NCI-H187 treated with DMSO at 0.1 percent for 48 hours (cell line): ENCODE measurements at places on chromosomes 16 and 17.
A peak's percentile ranks its signal among the peaks of the same experiment; 100 is the strongest.

DNA sequence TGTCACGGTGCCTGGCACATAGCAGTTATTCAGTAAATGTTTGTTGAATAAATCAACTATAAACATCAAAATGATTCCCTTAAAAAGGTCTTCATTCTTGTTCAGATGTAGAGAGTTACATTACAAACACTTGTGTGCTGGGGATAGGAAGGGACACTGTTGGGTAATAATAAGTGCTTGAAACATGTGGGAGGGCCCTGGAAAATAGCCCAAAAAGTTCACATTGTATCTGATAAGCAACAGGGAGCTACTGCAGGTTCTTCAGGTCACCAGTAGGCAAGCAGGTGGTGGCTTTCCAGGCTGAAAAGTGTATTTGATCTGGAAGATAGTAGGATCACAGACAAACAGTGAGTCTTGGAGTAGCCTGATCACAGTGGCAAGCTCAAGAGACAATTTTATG, 19.0 kb upstream of the ZNF652 start:
- DNase-seq: no peak

- no peak for DNase-seq
These were observed 20.9 kb downstream of the METRNL start for GRCh38 chr17:83100220-83100852.

- no peak for DNase-seq
These were observed 16.8 kb downstream of the TCF25 start for GRCh38 chr16:89890200-89890599.

- no peak for DNase-seq
These were observed 2.8 kb downstream of the HAGH start for GRCh38 chr16:1823821-1824220.

- no peak for DNase-seq
These were observed 49.9 kb downstream of the NLRC5 start for GRCh38 chr16:57039148-57039812.

- no peak for DNase-seq
These were observed 87.2 kb downstream of the CYB561 start for GRCh38 chr17:63358956-63359355.

GRCh38 chr17:8156246-8156992, 4.2 kb upstream of the PER1 start:
- DNase-seq: peak; percentile 89

GRCh38 chr16:79597277-79598062, 3.1 kb downstream of the MAF start:
- no peak for DNase-seq

GRCh38 chr16:20904507-20905081, 4.0 kb downstream of the LYRM1 start:
- no peak for DNase-seq

DNA sequence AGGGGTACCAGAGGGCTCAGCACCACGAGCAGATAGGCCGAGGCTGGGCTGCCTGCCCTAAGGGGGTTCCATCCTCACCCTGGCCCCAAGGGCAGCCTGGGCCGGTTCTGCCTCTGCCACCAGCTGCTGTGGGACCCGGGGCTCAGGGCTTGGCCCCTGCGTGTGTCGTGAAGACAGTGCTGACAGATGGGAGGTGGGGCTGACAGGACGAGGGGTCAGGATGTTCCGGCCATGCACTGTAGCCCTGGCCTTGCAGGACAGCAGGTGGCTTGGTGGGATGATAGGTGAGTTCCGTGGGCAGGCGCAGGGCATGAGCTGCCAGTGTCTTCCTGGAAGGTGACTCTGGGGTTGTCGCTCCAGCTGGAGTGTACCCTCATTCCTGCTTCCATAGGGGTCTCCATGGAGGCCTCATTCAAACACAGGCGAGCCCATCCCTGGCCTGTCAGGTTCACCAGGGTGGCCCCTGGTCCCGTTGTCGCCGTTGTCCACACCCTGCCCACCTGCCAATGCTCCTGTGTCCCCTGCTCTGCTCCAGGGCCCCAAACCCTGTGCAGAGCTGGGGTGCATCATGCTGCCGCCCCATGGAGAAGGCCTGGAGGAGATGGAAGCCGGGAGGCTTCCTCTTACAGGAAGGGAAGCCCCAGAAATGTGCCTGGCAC, 57.2 kb downstream of the WDR45B start:
- DNase-seq: no peak

DNA sequence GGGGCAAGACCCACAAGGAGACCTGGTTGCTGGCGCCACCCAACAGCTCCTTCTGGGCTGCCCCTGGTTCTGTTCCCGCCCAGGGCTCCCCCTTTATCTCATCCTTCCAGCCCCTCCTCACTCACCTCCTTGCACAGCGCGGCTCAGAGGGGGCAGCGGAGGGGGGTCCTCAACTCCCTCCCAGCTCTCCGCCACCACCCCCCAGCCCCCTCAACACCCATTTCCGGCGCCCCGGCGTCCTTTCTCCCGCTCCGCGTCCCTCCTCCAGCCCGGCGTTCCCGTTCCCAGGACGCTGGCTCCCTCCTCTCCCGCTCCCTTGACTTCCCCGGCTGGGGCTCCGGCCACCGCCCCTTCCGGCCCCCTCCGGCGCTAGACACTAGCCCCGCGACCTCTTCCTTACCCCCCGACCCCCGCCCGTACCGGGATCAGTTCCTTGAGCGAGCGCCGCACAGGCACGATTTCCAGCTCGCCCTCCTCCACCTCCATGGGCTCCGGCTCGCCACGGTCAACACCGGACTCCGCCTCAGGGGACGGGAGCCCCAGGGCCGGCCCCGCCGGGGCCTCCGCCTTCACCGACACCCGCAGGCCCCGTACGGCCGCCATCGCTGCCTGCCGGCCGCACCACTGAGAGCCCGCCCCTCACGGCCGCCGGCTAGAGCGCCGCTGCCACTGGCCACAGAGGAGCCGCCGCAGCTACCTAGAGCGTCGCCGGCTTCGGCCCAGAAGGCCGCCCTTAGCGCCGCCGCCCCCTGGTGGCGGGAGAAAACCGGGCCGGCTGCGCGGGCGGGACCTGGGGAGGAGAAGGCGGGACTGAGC, at the start of gene NCBP3:
TSS of gene NCBP3 (minus strand) at position 626 of the 816 bp plus-strand sequence. CDS start at position 603, 23 bp downstream.
- DNase-seq: no peak

DNA sequence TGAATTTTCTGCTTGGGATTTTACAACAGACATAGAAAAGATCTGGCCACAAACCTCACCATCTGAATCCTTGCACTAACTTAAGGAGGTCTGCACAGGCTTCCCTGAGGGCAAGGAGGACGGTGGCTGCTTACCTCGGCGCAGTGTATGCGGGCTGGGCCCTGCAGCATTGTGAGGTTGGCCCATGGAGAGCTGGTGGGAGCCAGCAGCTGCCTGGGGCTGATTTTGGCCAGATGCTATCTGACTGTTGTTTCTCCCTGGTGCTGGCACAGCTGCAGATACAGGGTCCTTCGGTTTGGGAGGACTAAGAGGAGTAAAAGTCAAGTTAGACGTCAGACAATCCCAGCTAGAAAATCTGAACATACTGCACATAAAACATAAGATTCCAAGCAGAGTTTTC, 79.8 kb downstream of the ARHGAP17 start:
- DNase-seq: no peak

DNA sequence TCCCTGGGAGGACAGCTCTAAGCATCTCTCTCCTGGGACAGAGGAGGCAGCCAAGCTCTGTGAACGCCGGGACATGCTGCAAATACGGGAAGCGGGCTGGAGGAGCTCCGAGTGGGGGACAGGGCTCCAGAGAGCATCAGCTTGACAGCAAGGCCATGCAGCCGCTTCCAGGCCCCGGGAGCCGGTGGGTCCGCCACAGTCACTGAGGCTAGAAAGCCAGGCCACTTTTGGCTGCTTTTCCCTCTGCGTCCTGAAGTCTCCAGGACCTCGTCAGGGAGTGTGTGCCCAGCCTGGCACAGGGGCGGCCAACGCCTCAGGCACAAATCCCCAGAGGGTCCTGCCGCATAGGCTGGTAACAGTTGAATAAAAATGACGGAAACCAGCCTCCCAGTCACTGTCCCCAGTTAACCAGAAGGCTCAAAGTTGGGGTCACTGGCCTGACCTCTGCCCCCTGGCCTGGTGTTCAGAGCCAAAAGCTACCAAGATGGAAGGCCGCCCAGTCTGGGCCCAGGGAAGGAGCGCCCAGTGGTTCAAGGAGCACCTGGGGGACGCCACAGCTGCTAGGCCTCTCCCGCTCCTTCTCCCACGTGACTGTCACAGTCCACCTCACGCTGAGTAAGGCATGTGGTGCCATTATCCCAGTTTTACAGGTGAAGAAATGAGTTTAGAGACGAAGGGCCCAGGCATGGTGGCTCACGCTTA, 3.2 kb upstream of the TRIM65 start:
- no peak for DNase-seq

GRCh38 chr17:47693731-47694580, at the start of gene TBKBP1:
Gene TBKBP1, plus strand, starts transcription at chr17:47694161. Its CDS starts 1,952 bp downstream, at chr17:47696113.
- DNase-seq: no peak

DNA sequence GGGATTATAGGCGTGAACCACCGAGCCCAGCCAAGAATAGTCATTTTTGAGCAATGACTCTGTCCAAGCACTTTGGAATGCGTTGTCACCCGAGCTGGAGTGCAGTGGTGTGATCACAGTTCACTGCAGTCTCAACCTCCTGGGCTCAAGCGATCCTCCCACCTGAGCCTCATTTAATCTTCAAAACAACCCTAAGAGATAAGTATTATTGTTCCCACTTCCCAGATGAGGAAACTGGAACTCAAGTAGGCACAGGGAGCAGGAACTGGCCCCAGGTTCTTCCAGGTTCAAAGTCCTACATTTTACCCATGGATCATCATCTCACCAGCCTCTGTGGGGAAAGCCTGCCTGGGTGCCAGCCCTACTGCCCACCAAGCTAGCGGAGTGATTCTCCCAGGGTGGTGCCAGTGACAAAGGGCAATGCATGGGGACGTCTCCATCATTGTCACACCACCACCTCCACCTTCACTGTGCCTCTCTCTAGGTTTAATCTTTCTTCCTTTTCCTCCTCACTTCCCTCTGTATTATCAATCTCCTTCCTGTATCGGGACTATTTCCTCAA, 11.3 kb upstream of the RNF157 start:
- DNase-seq: no peak

DNA sequence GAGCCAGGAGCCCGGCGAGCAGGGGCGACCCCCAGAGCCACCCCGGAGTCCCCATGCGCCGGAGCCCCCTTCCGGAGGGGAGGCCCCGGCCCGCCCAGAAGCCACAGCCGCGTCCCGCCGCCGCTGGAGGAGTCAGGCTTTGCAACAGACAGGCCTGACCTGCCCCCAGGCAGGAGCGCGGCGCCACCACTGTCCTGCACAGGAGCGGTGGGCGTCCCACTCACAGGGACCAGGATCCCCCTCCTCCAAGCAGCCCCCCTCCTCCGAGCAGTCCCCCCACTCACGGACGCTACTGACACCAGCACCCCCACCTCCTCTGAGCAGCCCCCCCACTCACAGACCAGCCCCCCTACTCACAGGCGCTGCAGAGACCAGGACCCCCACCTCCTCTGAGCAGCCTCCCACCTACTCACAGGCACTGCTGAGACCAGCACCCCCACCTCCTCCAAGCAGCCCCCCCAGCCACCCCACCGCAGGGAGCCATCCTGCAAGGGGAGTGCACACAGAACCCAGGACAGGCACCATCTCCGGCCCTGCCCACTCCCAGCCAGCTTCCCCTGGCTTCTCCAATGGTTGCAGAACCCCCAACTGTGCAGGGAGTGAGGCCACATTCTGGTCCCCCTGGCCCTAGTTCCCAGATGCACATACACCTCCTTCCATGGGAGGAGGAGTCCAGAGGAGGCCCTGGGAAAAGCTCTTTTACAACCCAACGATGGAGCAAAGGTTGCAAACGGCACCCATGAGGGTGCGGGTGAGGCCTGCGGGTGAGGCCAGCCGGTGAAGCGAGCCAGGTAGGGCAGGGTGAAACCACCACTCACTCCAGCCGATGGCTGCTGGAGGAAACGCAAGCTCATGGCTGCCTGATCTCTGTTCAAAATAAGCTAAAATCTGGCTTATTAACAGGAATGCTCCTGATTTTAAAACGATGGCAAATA, 69.9 kb downstream of the ABR start:
- DNase-seq: no peak

- DNase-seq: no peak
These were observed 6.2 kb upstream of the EVI2A start for GRCh38 chr17:31327534-31328159.

GRCh38 chr16:47197536-47198179, 53.9 kb upstream of the NETO2 start:
- no peak for DNase-seq

GRCh38 chr16:75264457-75264998, 13.1 kb upstream of the BCAR1 start:
- no peak for DNase-seq

DNA sequence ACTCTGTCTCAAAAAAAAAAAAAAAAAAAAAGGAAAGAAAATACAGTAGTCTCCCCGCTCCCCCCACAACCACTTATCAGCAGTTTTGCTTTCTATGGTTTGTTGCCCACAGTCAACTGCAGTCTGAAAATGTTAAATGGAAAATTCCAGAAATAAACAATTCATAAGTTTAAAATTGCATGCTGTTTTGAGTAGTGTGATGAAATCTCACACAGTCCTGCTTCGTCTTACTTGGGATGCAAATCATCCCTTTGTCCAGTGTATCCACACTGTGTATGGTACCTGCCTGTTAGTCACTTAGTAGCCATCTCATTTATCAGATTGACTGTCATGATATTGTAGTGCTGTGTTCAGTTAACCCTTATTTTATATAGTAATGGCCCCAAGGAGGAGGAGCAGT, 41.5 kb downstream of the NF1 start:
- no peak for DNase-seq

DNA sequence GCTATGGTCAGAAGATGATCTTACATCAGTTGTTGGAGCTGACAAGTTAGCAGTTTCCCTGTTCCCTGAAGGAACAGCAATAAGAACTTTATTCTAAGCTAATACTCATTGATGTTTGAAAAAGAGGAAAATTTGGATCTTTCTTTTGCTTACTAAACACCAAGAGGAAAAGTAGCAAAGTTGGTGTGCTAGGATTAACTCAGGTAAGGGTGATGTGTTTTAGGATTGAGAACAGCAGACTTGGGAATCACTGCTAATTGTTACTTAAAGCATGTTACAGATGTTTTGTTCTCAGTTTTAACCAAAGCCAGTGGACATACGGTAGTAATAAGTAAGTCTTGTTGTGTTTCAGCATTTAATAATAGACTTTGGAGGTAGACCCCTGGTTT, 3.7 kb downstream of the SETD6 start:
- DNase-seq: no peak

GRCh38 chr16:31196324-31197088, 6.1 kb downstream of the PYCARD start:
- DNase-seq: no peak

- no peak for DNase-seq
These were observed 993.5 kb downstream of the CDH8 start for GRCh38 chr16:61042737-61043136.

DNA sequence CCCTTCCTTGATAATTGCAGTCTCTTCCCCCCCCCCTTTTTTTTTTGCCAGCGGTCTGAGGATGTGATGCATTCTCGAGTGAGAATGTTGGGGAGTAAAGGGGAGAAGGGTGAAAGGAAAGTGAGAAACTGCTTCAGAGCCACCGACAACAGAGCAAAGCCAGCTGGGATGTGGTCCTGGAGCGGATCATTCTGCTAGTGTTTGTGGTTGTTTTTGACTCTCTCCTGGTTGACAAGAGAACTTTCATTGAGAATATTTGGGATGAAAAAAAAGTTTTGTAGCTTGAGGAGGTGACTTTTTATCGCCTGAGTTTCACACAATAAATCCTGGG, 1.3 kb downstream of the NF1 start:
- DNase-seq: no peak

- DNase-seq: no peak
These were observed 10.8 kb downstream of the MYBBP1A start for GRCh38 chr17:4544135-4544950.

GRCh38 chr17:45035848-45036247, 15.6 kb downstream of the DCAKD start:
- no peak for DNase-seq
